ENCODE measurements at places on chromosomes 7 and 10.
A peak's percentile ranks its signal among the peaks of the same experiment; 100 is the strongest.

DNA sequence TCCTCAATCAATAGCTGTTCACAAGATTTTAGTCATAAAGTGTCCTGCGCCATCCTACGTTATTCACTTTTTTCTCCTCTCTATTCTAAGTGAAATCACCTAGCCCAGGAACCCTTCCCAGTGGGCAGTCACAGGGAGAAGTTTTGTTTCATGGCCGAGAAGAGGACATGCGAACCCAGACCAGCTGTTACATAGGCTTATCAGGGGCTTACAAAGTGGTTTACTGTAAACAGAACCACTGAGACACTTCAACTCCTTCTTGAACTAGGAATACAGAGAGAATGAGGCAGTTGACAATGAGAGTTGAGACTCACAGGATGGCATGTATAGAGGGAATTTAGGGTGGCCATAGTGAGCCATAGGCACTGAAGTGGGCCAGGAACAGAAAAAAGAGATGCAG lies 246.9 kb upstream of the GLI3 start:
- DNase-seq, result no peak

DNA sequence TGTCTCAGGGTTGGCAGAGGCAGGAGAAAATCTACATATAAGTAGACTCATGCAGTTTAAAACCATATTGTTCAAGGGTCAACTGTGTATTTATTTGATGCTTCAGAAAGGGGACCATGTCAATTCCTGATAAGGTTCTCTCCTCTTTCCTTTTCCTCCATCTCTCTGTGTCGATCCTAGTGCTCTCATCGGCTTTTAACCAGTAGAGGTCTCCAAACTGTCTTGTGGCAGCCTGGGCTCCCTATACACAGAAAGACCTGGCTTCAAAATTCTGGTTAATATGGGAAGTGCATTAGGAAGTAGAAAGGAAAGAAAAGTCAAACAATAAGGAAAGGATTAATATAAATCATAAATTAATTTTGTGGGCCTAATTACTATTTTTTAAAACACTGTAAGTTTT lies 304.4 kb upstream of the C7orf33 start:
- no peak for DNase-seq

DNA sequence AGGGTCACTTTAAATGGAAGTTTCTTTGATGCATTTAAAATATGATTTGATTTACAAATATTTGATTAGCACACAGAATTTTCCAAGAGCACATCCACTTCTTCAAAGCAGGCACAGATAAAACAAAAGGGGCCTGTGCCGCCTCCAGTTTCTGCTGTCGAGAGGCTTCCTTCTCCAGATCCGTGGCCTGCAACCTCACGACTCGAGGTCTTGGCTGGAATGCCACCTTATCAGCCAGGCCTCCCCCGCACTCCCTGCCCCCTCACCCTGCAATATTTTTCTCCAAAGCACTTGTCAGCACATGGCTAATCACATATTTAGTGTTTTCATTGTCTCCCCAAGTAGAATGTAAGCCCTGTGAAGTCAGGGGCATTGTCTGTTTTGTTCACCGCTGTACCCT lies 12.5 kb downstream of the PYROXD2 start:
- no peak for DNase-seq

DNA sequence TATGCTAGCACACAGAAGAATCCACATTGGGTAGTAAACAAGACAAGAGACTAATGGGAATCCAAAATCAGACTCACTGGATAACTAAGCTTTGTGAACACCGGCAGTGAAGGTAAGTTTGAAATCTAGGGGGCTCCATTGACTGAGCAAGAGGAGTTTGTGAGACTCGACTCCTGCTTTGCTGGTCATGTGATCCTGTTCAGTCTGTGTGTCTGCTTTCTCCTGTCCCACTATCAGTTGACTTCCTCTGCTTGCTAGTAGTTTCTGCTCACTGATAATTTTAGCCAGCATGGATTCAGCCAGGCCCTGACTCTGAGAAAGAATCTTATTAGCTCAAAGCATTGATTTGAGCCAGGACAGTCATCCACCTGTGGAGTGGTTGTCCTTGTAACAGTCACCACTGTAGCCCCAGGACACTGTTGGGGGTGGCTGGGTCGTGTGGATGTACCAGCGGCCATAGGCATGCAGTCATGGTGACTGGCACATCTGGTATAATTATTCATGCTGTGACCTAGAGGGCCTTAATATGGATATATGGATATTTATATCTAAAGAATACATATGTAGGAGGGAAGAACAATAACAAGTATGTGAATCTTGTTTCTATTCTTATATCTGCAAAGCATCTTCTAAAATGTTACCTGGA lies 44.4 kb downstream of the DNAH11 start:
- no peak for DNase-seq

DNA sequence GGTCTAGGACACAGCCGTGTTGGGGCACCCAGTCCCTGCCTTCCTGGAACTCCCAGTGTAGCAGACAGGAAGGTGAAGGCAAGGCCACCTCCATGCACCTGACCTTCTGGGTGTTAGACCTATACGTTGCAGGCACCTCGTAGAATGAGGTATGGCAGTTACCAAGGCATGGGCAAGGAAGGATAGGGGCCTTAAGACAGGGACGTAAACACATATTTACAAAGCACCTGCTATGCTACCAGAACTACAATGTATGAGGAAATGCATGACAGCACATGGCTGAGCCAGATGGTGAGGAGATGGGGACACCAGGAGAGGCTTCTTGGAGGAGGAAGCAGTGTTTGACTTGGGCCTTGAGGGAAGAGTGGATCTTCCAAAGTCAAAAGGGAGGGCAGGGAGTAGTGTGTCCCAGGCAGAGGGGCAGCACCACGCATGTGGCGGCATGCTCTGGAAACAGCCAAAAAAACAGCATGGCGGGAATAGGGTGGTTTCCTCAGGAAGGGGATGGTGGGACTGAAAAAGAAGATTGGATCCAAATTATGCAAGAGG lies 231.2 kb downstream of the FANK1 start:
- no peak for DNase-seq

- DNase-seq, result no peak
Observed at GRCh38 chr7:27917119-27917518, 177.2 kb downstream of the TAX1BP1 start.

DNA sequence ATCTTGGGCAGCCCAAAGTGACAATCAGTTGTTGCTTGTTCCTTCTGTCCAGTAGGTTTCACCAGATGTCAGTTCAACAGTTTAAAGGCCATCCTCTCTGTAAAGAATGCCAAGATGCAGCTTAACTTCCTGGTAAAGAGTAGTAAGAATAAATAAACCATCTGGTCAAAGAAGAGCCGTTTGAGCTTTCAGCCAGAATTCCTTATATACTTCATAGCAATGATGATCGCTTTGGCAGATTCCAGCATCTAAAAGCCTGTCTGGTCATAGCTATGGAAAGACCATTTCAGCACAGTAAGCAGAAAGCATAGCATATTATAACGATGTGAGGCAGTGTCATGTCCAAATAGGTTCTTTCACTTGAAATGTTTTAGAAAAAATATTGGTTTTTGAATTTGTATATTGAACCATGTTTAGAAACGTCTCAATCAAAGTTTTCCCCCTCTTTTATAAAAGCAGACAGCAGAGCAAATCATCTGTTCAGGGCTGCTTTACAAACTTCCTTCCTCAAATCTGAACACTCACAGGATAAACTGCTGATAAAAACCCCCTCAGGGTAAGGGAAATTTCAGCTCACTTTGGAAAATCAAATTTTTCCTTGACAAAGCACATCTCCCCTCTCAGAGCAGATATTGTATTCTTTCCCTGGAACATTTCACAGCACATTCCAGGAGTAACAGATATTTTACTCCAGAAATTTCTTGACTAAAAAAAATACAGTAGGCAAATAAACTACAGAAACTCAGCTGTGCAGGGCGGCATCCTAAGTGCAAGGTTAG lies 184.1 kb downstream of the NOC3L start:
- no peak for DNase-seq

- no peak for DNase-seq
Observed at GRCh38 chr7:36994456-36995112, 270.3 kb upstream of the AOAH start.

- no peak for DNase-seq
Observed at GRCh38 chr10:57506414-57507094, 761.1 kb downstream of the IPMK start.

DNA sequence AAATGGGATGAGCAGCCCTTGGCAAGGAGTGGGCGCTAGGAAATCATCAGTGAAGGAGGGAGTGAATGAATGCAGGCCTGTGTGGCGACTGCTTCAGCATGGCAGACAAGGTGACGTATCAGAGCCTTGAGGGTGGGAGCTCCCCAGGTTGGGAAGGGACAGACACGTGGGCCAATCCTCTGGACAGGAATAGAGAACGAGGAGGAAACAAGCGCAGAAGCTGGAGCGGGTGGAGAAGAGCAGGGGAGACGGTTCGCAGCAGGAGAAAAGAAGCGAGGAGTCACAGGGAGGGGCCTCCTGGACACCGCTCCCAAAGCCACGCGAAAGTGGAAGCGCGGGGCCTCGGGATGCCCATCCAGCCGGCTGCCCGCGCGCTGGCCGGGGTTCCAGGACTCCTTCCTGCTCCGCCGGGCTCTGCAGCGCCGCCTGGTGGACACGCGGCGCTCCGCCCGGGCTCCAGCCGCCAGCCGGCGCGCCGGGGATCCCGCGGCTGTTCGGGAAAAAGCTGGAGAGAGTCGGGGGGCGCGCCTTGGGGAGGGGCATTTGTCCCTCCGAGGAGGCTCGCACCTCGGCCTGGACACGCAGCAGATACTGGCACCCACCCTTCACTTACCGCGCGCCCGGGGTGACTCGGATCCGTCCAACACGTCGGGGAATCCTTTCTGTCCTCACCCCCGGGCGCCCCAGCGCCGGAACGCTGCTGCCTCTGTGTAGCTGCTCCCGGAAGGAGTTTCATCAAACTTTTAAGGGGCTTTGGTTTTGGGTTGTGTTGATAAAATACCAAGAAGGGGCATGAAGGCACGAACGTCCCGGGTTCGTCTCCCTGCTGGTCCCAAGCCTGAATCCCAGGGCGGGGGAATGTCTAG lies 6.3 kb downstream of the ZNF503 start:
- DNase-seq, result peak; percentile 74

DNA sequence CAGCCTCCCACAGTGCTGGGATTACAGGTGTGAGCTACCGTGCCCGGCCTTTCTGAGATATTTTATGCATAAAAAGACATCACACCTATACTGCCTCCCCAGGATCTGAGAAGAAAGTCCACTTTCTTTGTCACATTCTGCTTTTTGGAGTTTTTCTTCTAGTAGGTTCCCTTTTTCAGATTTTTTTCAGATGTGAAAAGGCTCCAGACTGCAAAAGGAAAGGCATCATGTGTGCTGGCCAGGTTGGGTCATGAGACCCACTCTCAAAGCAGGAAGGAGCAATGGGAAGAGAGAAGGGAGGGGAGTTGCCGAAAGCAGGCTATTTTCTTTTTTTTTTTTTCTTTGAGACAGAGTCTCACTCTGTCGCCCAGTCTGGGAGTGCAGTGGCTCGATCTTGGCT lies 10.8 kb downstream of the BLVRA start:
- DNase-seq, result no peak

GRCh38 chr7:139131601-139132041 lies 22.1 kb upstream of the ZC3HAV1 start:
- peak; percentile 20 for DNase-seq

DNA sequence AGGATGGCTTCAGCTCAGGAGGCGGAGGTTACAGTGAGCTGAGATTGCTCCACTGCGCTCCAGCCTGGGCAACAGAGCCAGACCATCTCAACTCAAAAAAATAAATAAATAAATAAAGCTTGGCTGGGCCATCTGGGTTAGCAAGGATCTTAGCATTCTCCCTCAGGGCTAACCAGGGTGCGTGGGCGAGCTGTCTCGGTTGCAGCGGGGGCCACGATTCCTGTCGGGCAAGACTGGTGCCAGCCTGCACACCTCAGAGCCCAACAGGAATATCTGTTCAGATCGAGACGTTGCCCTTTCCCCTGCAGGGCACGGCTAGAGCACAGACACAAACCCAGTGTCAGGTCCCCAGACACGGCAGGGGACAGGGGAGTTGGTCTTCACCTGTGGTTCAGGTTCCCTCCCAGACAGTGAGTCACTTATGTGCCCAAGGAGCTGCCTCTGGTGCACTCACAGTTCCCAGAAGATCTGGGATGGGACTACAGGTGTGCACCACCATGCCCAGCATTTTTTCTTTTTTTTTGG lies 75.5 kb upstream of the GTF2I start:
- no peak for DNase-seq

GRCh38 chr7:130148561-130148960 lies 56.6 kb downstream of the TMEM209 start:
- DNase-seq, result no peak

GRCh38 chr10:50605269-50605950 lies 18.3 kb downstream of the SGMS1 start:
- no peak for DNase-seq

DNA sequence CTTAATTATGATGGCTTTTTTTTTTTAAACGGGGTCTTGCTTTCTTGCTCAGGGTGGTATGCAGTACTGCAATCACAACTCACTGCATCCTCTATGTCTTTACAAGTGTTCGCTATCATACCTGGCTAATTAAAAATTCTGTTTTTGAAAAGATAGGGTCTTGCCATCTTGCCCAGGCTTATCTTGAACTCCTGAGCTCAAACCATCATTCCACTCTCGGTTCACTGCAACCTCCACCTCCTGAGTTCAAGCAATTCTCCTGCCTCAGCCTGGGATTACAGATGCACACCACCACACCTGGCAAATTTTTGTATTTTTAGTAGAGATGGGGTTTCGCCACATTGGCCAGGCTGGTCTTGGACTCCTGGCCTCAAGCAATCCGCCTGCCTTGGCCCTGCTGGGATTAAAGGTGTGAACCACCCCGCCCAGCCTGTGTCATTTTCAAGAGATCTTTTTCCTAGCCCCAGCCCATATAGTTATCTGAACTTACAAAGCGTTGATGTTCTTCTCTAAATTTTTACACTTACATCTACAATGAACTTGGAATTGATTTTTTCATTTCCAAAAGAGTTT lies 6.0 kb downstream of the HNRNPF start:
- DNase-seq, result no peak

GRCh38 chr7:108380517-108380916 lies 75.7 kb downstream of the NRCAM start:
- no peak for DNase-seq
